ENCODE measurements at places on chromosomes 13 and 19.

GRCh38 chr13:36475468-36475867 lies 43.2 kb downstream of the CCNA1 start:
- DNase-seq: peak; percentile 62

GRCh38 chr13:20351281-20352022 lies 119.3 kb upstream of the GJB6 start:
- DNase-seq: peak; percentile 76

DNA sequence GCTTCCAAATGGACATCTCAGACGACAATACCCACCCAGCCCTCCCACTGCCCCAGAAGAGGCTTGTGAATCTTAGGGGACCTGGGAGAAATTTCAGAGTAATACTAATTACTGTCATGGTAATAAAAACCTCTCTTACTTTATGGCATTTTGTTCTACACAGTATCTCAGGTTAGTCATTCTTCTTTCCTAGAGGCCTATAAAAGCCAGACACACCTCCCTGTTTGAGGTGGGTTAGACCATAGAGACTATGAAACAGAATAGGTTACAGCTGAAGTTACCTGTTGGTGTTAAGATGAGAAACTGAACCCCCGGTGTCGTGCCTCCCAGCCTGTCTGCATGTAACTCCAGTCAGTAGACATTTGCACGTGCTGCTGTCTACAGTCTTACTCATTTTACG lies 113.9 kb downstream of the SLC7A1 start:
- DNase-seq: no peak

GRCh38 chr19:14404312-14404711 lies 14.8 kb downstream of the DDX39A start:
- no peak for DNase-seq

GRCh38 chr19:45331411-45331810 lies 8.7 kb upstream of the CKM start:
- no peak for DNase-seq

GRCh38 chr13:40109351-40109844 lies 453.9 kb downstream of the COG6 start:
- peak; percentile 94 for DNase-seq

DNA sequence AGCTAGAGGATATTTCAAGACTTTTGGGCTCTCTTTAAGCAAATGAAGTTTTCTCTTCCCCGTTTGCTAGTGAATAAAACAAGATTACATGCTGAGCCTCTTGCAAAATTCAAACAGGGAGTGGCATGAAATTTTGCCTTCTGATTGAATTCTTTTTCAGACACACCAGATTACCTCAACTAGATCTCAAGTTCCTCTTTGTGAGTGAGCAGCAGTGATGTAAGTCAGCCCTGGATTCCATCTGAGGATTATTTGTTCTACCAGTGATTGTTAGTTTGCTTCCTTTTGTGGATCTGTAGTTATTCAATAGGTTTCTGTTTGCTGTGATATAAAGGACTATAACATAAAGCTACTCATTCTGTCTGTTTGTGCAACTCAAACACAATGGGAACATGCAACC lies 407.7 kb downstream of the LMO7 start:
- DNase-seq: peak; percentile 10

GRCh38 chr13:25490236-25490635 lies 118.5 kb downstream of the ATP8A2 start:
- DNase-seq: no peak

- DNase-seq: no peak
Measured at GRCh38 chr19:2538096-2538757, 62.3 kb downstream of the GADD45B start.

- DNase-seq: peak; percentile 89
Measured at GRCh38 chr19:2096034-2096479, at the start of gene MOB3A. Gene MOB3A, minus strand, starts transcription at chr19:2096326. Its CDS starts 17,766 bp downstream, at chr19:2078560.

DNA sequence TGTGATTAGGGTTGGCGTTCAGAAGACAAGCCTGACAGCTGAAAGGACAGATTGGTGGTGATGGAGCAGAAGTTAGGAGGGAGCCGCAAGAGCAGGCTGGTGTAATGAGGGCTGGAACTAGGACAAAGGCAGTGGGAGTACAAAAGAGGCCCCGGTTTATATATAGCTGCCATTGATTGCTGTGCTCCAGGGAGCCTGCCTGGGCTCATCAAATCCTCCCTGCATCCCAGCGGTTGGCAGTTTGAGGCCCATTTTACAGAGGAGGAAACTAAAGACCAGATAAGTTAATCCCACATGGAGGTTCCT lies 123.7 kb downstream of the CACNA1A start:
- no peak for DNase-seq

DNA sequence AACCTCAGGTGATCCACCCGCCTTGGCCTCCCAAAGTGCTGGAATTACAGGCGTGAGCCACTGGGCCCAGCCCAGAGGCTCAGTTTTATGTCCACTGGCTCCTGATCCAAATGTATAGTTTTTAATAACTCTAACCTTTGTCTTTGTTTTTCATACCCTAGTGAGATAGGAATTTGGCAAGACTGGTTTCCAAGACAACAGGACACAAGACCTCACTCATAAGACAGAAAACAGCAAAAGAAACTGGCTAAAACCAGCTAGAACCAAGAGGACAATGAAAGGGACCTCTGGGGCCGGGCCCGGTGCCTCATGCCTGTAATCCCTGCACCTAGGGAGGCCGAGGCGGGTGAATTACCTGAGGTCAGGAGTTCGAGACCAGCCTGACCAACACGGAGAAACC lies 27.6 kb downstream of the CPT1C start:
- no peak for DNase-seq

DNA sequence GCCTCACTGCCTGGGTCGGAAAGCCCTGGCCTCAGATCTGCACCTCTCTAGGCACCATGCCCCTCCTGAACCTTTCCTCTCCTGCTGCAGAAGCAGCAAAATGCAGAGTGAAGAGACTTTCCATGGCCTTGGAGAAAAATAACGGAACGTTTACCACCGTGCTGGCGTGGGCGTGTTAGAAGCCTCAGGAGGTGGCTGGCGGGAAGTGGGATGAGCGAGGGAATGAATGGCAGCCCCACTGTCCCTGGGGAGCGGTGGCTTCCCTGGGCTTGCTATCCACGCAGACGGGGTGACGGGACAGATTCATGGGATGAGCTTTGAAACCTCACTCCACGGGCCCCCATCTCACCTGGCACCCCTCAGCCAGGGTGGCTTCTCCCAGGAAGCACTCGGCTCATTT lies 4.3 kb downstream of the TEX29 start:
- DNase-seq: no peak

- DNase-seq: peak; percentile 68
Measured at GRCh38 chr19:12994701-12995595, at the start of gene NFIX. Gene NFIX, plus strand, starts transcription at chr19:12995475. Its CDS starts 363 bp downstream, at chr19:12995838.

- DNase-seq: no peak
Measured at GRCh38 chr13:24119626-24120508, 40.7 kb upstream of the SPATA13 start.
